ENCODE measurements at places on chromosomes 16 and 17. TPM values are rescaled to one million over a fixed set of nuclear protein-coding genes. Genes with fewer than 3 reads are reported as not detected.

MPV17L gene
- polyA plus RNA-seq: 8.9 TPM

SLC47A1 gene
- 15.5 TPM for polyA plus RNA-seq

CNTNAP1 gene
- 10.3 TPM for polyA plus RNA-seq

SPATA32 gene
- polyA plus RNA-seq: 0.09 TPM
